H7 (cell line): ENCODE measurements at places on chromosomes 6 and 20. TPM values are rescaled to one million over a fixed set of nuclear protein-coding genes. Genes with fewer than 3 reads are reported as not detected.

DNA sequence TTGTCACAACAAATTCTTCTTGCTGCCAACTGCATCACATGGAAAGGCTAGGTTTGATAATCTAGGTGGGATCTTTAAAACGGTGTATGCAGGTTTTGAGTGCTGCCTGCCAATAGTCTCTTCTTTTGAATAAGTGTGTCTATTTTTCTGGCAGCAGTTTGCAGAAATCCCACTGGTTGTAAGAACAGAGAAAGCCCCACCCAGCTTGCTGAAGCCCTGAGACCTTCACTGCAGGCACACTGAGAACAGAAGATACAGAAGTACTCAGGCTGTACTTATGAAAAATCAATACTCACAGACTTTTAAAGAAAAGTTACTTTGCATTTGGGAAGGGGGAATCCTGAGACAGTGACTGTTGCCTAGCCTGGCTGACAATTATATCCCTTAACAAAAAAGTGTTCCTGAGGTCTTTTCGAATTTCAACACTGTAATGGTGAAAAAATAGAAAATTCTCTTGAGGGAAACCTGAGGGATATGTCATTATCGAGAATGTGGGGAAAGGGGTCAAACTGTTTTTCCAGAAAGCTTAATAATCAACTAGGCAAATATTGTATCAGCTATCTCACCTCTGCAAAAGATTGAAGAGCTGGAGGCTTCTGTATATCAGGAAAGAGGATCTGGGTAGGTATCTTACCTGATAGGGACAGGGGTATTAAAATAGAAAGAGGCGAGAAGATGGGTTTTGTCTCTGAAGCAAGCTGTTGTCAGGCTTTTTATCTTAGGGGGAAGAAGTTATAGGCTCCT lies 199.9 kb downstream of the LRFN2 start:
- DNase-seq = no peak

- no peak for DNase-seq
These were observed 44.6 kb upstream of the HDDC2 start for GRCh38 chr6:125346201-125346925.

DNA sequence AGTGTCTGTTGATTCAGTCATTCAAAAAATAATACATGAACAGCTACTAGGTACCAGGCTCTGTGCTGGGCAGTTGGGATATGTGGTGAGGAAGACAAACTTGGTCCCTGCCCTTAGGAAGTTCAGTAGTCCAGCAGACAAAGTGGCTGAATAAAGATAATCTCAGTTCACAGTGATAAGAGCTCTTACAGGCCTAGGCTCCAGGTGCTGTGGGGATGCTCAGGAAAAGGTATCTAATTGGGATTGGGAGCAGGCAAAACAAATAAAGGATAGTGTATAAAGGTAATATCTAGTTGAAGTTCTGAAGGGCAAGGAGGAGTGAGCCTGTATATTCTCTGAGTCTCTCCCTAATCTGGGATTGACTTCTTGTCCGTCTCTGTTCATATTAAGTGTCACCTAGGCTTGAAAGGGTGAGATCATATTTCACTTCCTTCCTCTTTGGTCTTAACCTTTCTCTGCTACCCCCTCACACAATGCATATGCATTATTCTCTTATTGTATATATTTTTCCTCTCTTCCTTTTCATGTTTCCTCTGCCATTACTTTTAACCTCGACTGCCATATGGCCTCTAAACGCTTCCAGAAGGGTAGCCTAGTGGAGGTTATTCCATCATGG lies 13.5 kb downstream of the PTPN1 start:
- DNase-seq = no peak

Gene SRSF12
- total RNA-seq = 2.1 and 3.7 TPM in 2 replicates

Gene DCDC2
- total RNA-seq = 0.18 TPM in 1 of 2 replicates, not detected in the other

DNA sequence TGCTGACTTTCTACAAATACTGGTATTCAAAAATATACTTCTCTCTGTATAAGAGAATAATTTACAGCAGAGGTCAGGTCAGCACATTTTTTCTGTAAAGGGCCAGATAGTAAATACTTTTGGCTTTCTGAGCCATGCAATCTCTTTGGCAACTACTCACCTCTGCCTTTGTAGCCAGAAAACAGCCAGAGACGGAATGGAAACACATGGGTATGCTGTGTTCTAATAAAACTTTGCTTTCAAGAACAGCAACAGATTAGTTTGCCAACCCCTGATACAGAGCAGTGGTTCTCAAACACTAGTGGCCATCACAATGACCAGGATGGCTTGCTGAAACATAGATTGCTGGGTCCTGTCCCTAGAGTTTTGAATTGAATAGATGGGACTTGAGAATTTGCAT lies 46.3 kb downstream of the SYCP2L start:
- no peak for DNase-seq

GRCh38 chr6:46113370-46113769 lies 16.4 kb upstream of the ENPP4 start:
- DNase-seq = peak; percentile 17

GRCh38 chr6:163339466-163339865 lies 75.1 kb upstream of the QKI start:
- DNase-seq = no peak

- DNase-seq = peak; percentile 94
These were observed 11.9 kb downstream of the VSTM2L start for GRCh38 chr20:37914672-37915433.

DNA sequence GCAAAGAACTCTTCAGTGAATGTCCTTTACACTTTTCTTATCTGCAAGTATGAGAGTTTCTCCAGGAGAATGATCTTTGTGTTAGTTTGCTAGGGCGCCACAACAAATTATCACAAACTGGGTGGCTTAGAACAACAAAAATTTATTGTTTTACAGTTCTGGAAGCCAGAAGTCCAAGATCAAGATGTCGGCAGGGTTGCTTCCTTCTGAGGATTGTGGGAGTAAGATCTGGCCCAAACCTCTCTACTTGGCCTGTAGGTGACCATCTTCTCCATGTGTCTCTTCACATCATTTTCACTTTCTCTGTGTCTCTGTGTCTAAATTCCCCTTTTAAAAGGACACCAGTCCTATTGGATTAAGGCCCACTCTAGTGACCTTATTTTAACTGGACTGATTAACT lies 103.0 kb downstream of the ADTRP start:
- DNase-seq = no peak

DNA sequence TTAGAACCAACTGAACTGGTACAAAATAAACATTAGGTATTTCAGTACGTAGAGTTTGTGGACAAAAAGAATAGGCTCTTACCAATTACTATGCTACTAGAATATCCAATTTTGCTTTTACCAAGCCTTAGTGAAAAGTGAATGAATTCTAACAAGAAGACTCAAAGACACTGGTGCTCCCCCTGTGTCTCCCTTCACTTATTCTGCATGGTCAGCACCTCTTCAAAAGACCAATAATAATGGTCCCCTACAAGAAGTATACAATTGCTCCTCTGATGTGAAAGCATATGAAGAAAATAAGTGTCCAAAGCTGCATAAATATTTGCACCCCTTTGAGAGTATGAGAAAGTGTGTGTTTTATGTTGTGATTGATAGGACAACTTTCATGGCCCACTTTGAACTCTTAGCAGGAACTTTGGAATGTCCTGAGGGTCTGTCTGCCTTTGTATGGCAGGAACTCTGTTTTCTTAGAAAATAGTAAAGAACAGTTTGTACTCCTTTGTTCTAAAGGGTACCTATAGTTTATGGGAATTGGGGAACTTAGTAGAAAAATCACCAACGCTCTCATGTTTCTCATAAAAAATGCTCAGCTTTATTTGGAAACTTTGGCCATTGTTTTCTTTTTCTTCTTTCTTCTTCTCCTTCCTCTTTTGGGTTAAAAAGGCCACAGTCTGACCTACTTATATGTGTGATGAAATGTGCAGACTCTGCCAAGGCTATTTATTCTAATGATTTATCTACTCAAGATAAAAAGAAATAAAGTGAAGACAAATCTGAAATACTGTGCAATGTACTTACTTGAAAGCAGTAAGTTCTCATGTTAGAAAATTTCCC lies 352.4 kb downstream of the LAMA2 start:
- DNase-seq = no peak

GRCh38 chr20:62735331-62735821 lies 26.7 kb downstream of the NTSR1 start:
- DNase-seq = no peak

DNA sequence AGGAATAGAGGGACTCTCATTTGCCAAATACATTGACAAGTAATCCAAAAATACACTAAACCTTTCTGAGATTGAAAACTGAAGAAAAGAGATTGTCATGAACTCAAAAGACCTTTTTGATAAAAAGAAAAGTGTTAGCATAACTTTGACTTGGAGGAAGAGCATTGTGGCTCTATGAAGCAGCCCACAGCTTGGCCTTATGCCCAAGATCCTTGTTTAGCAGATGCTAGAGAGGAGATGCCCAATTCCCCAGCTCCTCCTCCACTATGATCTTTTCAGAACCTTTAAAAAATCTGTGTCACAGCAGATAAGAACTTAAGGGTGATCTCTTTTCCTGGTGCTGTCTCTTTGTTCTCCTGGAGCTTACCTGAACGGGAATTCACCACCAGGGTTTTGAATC lies 35.8 kb upstream of the IGF2R start:
- DNase-seq = no peak

GRCh38 chr6:34206726-34207125 lies 29.9 kb upstream of the HMGA1 start:
- peak; percentile 46 for DNase-seq

Gene CENPQ
- 16.5 and 28.6 TPM in 2 replicates for total RNA-seq

Gene DDO
- not detected in 2 replicates for total RNA-seq
